ENCODE measurements at places on chromosomes 13 and 19.

DNA sequence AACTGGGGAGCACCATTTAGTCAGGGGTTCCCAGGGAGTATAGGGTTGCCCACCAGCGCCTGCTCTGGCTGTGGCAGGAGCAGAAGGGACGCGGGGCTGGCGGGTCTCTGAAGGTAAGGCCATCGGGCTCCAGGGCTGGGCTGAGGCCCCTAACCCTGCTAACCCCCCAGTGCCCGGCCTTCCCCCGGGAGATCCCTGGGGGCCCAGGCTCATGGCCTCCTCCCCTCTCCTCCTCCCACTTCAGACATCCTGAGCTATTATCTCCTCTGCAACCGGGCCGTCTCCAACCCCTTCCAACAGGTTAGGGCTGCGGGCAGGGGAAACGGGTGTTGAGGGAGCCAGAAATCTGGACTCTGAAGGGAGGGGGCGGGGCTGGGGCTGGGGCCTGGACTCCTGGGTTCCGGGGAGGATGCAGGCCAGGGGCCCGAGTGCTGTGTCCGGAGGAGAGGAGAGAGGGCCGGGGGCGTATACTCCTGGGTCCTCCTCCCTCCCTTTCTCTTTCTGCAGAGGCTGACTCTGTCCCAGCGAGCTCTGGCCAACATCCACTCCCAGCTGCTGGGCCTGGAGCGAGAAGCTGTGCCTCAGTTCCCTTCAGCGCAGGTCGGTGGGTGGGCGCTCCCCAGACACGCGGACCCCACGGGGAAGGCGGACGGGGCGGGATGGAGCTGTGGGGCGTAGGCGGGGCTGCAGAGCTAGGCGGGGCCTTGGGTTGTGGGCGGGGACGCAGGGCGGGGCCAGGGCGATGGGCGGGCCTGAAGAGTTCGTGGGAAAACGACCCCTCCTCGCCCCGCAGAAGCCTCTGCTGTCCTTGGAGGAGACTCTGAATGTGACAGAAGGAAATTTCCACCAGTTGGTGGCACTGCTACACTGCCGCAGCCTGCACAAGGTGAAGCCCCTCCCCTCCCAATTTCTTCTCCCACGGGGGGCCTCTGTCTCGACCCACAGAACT, 15.3 kb downstream of the TTYH1 start:
- DNase-seq = peak; percentile 67

DNA sequence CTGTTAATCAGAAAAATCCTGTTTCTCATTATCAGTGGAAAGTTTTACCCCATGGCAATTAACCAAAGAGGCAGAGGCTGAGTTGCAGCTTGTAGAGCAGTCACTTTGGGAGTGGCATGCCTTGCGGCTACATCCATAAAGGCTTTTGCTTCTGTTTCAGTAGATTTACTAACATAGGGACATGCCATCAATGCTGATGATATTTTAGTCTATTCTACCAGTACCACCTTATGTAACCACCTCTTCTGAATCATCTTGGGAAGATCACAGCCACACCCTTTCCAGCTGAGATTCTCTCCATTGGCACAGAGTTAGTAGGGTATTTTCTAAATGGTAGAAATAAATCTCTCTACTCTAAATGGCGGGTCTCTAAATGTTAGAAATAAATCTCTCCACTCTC, 37.5 kb downstream of the POSTN start:
- DNase-seq = no peak

DNA sequence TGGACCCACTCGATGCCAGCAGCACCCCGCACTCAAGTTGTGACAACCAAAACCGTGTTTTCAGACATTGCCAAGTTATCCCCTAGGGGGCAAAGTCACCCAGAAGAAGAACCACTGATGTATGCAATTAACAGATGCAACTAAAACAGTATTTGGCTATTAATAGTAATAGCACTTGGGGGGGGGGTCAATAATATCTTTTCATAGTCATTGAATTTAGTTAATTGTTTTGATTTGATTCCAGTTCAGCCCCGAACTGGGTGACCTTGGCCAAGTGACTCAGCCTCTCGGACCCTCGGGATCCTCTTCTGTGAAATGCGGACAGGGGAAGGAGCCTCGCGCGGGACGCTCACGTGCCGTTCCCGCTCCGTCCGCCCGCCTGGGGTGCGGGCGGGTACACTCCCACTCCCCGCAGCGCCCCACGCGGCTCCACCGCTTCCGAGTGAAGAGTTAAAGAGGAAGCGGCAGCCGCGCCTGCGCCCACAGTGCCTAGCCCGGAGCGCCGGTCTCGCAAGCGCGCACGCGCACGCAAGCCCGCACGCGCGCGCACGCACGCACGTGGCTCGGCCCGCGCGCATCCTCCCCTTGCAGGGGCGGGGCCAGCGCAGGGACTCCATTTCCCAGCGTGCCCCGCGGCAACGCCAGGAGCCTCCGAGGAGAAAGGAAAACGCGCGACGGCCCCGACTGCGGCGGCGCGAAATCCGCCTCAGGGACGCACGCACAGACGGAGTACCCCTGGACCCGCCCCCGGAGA, 435 bp upstream of the DAZAP1 start:
- peak; percentile 97 for DNase-seq

GRCh38 chr13:38661010-38661675, 25.7 kb upstream of the FREM2 start:
- no peak for DNase-seq

DNA sequence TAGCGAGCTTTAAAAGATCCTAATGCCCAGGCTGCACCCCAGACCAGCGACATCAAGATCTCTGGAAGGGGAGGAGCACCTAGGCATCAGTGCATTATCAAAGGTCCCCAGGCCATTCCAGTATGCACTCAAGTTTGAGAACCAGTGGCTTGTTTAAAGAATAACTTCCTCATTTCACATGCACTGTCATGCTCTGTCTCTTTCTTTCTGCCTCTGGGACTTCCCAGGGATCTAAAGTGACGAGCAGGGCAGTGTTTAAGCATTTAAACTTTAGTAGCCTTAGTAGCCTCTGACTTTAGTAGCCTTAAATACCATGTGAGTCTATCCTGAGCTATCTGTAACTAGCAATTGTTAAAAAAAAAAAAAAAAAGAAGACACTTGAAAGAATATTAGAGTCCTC, 8.9 kb upstream of the FARP1 start:
- DNase-seq = peak; percentile 9

DNA sequence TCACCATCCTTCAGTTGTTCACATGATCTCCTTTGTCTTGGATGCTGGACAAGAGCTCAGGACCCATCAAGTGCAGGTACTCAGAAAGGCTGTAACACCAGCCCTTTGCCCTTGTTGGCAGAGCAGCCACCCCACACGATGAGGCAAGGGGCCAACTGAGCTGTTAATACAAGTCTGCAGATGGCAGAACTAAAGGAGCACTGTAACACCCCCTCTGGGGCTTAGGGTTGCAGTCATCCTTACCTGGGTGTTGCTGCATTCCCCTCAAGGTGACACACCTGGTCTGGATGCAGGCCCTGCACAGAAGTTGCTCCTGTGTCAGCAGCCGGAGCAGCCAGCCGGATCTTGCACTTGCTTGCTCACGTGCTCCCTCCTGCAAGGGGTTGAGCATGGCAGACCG, 52.0 kb downstream of the STARD13 start:
- DNase-seq = no peak

All from germinal center (tissue), 1 donor.